MM.1S (cell line): ENCODE measurements at places on chromosomes 7 and 10.
A peak's percentile ranks its signal among the peaks of the same experiment; 100 is the strongest.

GRCh38 chr7:157669768-157670351, 333.1 kb downstream of the DNAJB6 start:
- no peak for DNase-seq

GRCh38 chr10:89651916-89652573, 7.0 kb upstream of the PANK1 start:
- DNase-seq, result no peak

- DNase-seq, result no peak
Measured at GRCh38 chr7:158651968-158652565, 52.5 kb downstream of the NCAPG2 start.

- DNase-seq, result no peak
Measured at GRCh38 chr10:69568472-69569395, 4.5 kb downstream of the NEUROG3 start.

DNA sequence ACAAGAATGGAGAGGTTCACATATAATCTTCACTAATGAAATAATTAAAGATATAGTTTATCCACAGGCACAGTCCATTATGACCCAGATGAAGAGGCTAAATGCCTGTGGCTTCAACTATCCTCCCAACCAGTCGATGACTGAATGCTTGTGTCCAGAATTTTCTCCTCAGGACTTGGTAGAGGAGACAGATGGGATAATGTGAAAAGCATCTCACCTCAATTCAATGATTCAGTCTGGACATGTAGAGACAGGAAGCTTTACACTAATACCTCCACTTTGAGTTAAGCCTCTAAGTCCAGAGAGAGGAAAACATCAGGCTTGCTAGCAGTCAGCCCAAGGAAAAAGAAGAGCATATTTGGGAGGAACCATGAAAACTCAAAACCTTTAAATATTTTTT, 59.1 kb upstream of the COL1A2 start:
- no peak for DNase-seq

- no peak for DNase-seq
Measured at GRCh38 chr7:137847568-137848050, 835 bp upstream of the DGKI start.

GRCh38 chr10:101716891-101717659, 22.1 kb upstream of the FBXW4 start:
- DNase-seq, result no peak

DNA sequence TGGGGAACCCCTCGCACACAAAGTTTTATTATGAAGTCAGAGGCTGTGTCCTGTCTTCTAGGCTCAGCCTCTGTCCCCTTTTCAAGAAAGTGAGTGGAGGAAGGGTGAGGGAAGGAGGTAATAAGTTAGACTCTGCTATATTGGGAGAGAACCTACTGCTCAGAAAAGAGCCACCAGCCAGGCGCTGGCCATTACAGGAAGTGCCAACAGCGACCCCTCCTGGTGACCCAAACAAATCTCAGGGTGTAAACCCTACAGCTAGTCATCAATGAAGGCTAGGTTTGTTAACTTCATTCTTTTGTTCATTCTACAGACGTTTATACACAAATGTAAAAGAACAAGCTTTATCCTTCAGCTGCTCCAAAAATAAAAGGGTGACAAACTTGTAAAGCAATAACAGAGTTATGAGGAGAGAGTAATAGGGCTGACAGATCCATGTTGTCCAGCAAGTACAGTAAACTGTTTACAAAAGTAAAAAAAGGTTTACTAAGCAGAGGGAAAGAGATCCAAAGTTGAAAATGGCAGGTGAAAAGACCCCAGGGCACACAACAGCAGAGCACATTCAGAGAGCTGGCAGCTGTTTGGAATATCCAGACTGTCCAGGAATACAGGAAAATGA, 82.7 kb downstream of the FAM204A start:
- DNase-seq, result peak; percentile 29

DNA sequence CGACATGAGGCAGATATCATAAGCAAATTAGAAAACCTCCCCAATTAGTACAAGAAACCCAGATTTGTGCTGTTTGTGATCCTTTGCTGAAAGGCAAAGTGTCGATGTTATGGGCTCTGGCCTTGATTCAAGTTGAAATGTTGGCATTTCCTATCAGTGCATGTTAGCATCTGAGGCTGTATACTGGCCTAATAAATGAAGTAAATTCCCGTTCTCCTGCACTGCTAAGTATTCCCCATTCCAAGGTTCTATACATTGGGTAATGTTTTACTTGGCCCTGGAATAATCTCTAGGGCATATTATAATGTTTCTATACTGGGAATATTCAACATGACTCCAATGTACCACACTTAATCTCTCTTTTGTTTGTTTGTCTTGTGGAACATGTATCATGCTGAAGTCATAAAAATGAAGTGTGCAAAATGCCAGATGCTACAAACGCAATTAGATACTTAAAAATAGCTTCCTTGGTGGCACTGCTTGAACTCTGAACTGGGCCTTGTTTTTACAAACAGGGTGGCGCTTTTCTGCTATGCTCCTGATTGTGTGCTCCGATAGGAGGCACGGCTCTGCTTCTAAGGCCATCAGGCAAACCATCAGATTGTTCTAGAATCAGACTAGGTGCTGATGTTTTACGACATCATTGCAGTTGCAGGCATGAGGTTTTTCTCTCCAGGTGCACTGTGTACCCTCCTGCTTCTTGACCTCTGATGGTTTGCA, 156.7 kb upstream of the TCF7L2 start:
- DNase-seq, result no peak

DNA sequence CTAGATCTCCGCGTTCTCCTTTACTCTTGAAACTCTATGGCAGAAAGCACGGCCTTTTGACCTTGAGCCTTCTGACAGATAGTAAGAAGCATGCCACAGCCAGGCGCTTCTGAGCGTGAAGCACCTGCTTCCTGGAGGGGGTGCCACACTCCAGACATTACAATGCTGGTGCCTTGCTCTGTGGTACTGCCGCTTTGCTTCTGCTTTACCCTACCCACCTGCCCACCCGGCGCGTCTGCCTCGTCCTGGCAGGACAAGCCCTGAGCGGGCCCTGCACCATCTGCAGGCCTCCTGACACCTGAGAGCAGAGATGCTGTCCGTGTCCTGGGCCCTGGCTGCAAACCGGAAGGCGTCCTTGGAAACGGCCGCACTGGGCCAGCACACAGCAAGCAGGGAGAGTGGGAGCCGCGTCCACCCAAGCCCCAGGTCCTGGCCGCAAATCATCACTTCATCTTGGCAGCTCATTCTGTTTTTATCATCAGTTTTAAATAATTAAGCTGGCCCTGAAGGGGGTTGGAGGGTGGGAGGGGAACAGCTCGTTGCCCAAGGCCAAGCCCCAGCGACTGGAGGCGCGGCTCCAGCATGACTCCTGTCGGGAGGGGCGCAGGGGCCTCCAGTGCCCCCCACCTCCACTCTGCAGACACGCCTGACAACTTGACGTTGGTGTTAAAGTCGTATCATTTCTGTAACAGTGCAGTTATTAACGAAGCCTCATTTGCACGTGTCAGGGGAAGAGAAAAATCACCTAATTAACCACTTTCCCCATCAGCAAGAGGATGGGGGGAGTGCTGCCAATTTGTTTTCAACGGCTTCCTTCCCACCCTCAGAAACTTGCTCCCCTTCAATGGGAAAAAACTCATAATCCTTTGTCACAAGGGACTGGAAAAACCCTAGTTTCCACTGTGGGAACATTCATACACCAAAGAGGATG, 132.2 kb downstream of the MAD1L1 start:
- DNase-seq, result no peak

- peak; percentile 29 for DNase-seq
Measured at GRCh38 chr7:111730476-111731300, 168.4 kb upstream of the IMMP2L start.

GRCh38 chr10:117137031-117137910, 799 bp downstream of the VAX1 start:
- DNase-seq, result no peak

GRCh38 chr10:1061930-1062774, 6.0 kb downstream of the WDR37 start:
- DNase-seq, result no peak

- DNase-seq, result no peak
Measured at GRCh38 chr7:117791877-117792780, 81.1 kb downstream of the CTTNBP2 start.

- DNase-seq, result no peak
Measured at GRCh38 chr10:59887972-59888640, 18.2 kb downstream of the CCDC6 start.
